NCI-H460 (cell line): ENCODE measurements at places on chromosomes 4 and X. TPM values are rescaled to one million over a fixed set of nuclear protein-coding genes. Genes with fewer than 3 reads are reported as not detected.

AFM gene
- total RNA-seq: not detected in 2 replicates

TMEM187 gene
- total RNA-seq: 10.0 and 10.3 TPM in 2 replicates

HPGDS gene
- total RNA-seq: 28.7 and 32.3 TPM in 2 replicates

DNA sequence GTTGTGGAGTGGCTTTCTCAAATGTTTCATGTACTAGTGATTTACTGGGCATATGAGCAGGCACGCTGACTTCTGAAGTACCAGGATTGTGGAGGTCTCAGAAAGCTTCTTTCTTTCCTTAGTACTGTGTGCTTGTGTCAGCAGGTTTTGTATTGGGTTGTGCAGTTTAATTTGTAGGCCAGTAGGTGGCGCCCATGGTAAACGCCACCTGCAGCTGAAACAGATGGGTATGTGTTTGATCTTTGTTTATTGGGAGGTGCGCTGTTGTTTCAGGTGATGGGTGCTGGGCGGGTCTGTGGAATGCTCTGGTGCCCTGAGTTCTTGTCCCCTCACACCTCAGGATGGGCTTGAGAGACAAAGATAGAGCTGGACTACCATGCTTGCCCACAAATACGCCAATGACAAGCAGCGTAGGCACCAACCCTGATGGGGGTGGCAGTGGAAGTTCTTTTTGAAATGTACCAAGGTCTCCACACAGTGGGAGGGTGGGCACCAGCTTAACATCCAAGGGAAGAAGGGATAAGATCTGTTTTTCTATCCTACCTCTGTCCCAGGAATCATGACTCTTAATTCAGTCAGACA, 141.5 kb downstream of the RPS6KA6 start:
- DNase-seq: peak; percentile 20

DNA sequence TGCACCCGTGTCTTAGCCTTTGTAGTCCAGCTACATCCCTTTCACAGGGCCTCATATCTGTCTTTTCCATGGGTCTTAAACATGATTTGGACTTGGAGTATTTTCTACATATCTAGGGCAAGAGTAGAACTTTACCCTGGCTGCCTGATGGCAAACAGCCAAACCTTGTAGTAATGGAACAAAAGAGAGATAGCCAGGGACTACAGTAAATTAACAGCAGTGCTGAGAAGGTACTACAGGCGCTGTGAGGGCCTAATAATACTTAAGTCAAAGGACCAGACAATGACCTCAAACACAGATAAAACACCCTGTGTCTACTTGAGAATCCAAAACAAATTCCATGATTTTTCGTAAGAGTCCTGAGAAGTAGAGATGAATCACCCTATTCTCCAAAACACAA, 111.0 kb upstream of the WDR17 start:
- no peak for DNase-seq

GRCh38 chr4:8685831-8686230, 93.3 kb downstream of the CPZ start:
- DNase-seq: no peak

GRCh38 chr4:116358633-116359222, 726.6 kb downstream of the TRAM1L1 start:
- DNase-seq: peak; percentile 70
